ENCODE measurements at places on chromosomes 3 and 15.

DNA sequence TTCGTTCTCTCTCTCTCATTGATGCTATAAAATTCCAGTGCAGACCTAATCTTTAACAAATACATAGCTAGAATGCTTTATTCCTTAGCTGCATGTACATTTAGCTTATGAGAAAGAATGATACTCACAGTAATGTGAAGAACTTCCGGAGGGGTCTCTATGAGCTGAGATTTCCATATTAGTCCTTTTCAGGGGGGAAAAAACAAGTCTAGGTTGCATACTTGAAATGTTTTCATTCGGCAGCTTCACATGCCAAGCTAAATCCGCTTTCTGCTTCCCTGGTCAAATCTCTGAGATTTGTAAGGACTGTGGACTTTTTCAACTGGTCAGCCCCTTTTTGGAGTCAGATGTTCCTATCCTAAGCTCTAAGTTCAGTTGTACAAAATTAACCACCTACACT is 111.5 kb upstream of the COL8A1 start:
- no peak for DNase-seq

- no peak for DNase-seq
Measured at GRCh38 chr15:48718646-48719045, 73.1 kb upstream of the FBN1 start.

DNA sequence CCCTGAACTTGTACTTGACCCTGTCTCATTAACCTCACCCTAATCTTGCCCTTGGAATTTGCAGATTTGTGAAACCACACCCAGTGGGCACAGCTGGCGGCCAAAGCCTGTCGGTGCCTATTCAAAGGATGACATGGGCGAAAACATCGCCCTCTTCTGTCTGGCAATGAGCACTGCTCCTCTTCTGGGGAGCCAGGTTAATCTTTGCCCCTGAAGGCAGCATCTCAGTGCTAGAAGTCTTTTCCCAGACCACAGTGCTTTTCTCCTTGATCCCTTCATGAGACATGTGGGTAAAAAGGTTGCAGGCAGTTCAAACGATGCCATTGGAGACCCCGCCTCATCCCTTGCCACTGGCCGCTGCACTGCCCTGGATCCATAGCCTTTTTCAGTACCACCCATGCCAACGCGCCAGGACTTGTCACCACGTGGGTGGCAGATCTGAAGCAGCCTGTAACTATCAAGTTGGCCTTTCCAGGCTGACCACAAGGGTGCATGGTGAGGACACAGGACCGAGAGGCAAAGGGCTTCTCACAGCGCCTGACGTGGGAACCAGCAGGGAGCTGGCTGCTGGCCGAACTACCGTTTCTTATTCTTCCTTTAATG is 6.5 kb upstream of the DNASE1L3 start:
- no peak for DNase-seq

DNA sequence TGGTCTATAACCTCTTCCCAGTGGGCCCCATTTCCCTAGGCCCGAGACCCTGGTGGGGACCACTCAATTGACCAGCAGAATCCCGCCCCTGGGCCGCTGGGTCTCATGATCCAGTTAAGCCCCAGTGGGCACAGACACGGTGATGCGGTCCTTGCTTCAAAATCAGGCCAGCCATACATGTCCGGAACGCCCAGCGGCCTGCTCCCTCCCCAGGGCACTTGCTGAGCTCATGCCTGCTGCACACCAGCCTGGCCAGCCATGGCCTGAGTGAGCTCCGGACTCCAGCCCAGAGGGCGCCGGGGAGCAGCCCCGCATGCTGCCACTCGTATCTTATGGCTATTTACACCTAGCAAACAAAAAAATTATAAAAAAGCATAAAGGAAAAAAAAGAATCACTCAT is 34.4 kb upstream of the IQSEC1 start:
- DNase-seq: no peak

DNA sequence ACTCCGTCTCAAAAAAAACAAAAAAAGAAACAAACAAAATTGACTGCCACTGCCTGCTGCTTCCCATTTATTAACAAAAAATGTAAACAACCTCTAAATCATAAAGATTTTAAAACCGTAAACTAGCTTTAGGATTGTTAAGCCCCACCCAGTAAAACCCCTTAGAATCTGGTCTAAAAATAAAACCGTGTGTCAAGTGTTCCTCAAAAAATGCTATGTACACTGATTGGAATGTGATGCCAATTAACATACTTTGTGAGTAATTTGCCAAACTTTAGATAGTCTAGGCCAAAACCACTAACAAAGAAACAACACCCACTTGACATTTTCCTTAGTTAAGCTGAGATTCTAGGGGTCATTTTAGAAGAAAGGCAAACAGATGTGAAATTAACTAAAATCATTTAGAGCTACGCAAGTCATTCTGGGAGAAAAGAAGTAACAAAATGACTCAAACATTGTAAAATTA is 5.3 kb downstream of the RAF1 start:
- no peak for DNase-seq

DNA sequence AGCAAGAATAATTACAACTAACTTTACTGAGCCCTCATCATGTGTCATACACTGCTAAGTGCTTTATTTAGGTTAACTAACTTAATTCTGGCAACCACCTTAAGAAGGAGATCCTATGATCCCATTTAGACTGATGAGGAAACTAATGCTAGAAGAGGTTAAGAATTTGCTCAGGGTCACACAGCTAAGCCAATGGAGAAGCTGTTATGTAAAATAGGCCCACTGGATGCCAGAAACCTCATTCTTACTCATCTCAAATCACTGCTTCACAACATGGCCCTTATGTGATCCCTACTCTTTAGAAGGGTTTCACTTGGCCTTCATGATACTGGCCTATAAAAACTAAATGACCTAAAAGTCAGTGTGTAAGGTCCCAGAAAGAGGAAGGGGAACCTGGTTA is 41.2 kb downstream of the IMPG2 start:
- DNase-seq: no peak

GRCh38 chr3:148131990-148132638 is 565.6 kb upstream of the AGTR1 start:
- no peak for DNase-seq

- no peak for DNase-seq
Measured at GRCh38 chr3:32148351-32148750, 41.9 kb downstream of the GPD1L start.

GRCh38 chr3:74510261-74510818 is 104.1 kb downstream of the CNTN3 start:
- DNase-seq: no peak

DNA sequence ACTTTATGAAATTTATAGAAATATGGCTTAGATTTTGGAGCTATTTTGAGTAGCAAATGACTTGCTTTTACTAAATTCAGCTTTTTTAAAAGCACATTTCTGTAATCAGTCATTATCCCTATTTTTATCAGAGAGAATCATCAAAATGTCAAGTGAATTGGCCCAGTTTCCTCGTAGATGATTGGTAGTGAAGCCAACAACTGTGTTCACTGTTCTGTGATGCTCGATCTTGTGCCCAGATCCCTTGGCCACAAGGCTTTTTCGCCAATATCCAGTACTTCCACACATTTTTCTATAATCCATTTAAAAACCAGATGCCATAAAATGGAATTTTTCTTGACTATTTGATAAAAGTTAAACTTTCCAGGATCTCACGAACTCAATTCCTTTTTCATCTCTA is 336.5 kb downstream of the ZNF385D start:
- DNase-seq: no peak
